ENCODE measurements at places on chromosomes 2 and 18.

DNA sequence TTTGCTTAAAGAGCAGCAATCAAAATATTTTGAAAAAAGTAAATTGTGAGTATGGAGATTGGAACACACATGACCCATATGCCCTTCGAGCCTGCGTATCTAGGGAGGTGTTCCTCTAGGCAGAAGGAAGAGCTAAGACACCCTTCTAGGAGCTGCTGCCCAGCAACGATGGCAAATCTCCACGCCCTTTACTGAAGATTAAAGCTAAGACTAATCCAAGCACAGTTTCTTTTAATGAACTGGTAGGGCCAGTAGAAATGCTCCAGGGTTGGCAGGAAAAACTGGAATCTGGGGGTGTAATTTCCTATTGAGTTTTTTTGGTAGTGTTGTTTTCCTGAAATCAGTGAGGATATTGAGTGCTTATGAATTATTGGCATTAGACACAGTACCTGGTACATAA lies 712 bp upstream of the SERPINB13 start:
- no peak for DNase-seq

- DNase-seq = no peak
Observed at GRCh38 chr2:233428008-233428407, 73.7 kb downstream of the DGKD start.

DNA sequence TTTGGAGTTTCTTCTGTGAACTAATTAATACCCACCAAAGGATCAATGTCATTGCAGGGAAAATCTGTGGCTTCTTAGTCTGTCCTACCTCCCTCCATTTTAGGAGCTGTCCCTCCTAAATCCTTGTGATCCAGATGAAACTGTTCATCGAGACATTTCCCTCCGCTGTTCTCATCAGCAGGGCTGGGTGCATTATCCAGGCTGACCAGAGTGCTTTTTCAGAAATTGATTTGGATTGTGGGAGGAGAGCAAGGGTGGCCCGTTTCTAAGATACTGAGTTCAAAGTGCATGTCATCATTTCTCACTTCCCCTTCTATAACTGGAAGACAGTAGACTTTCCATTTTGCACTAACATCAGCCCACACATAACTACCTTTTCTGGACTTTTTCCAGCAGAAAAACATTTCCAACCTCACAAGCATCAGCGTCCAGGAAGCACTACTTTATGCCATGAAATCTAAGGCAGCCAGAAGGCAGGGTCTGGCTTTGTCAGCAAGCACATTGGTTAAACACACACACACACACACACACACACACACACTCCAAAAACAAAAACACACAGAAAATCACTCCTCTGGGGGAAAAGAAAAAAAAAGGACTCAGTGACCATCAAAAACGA lies 94.1 kb downstream of the ANKRD44 start:
- DNase-seq = no peak

DNA sequence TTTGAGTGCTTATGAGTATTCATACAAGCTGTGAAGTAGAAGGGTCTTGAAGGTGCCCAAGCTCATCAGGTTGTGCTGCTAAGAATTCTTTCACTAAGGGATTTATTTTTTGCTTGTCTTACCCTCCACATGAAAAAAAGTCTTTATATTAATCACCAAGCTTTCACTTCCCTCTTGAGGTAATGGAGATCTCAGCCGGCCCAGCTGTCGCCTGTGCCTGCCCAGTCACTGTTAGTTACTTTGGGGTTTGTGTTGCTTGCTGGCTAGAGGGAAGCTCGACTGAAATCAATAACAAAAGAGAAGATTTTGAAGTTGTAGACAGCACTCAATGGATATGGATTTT lies 21.9 kb downstream of the MC2R start:
- no peak for DNase-seq

DNA sequence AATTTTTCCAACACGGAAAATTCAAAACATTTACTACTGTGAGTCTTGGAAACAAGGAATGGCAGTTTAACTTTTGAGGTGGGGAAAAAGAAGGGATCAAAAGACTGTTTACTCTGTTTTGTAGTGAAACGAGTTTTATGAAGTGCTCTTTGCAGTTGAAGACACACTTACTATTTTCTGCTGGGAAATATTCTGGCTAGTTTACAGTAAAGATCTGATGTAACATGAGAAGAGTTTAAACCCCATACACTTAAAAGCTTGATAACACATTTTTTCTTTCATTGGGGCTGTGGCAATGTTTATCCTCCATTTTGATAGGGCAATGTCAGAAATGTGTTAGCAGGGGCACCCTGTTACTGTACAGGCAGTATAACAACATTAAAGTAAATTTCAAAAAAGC lies 124.9 kb upstream of the SMAD7 start:
- DNase-seq = no peak

DNA sequence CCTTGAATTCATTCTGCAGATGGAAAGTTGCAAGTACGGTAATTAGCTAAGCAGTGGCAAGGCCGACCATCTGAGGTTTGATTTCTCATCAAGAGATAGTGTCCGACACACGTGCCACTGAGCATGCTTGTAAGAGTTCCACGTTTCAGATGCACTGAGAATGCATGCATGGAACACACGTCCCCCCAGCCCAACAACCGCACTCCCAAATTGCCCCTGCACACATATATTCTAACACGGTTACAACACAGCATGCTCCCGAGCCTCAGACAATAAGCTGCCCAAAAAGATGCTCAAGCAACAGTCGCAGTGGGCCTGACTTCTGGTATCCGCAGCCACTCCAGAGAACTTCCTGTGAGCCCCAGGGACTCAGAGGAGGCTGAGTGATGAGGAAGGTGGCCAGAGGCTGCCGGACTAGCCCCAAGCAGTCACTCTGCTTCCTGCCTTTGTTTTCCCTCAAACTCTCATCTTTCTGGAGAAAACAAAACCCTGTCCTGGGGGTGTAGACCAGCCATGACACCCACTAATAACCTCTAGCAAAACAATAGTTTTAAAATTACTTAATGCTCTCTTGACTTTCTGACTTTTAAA lies 204.0 kb downstream of the TGIF1 start:
- no peak for DNase-seq

- DNase-seq = no peak
Observed at GRCh38 chr2:160194351-160194750, 5.7 kb downstream of the ITGB6 start.

- DNase-seq = peak; percentile 40
Observed at GRCh38 chr2:135773917-135774316, 32.3 kb downstream of the UBXN4 start.

- DNase-seq = no peak
Observed at GRCh38 chr18:68969027-68969426, 171.1 kb downstream of the CCDC102B start.

GRCh38 chr2:160974803-160975202 lies 185.4 kb upstream of the TANK start:
- DNase-seq = no peak

DNA sequence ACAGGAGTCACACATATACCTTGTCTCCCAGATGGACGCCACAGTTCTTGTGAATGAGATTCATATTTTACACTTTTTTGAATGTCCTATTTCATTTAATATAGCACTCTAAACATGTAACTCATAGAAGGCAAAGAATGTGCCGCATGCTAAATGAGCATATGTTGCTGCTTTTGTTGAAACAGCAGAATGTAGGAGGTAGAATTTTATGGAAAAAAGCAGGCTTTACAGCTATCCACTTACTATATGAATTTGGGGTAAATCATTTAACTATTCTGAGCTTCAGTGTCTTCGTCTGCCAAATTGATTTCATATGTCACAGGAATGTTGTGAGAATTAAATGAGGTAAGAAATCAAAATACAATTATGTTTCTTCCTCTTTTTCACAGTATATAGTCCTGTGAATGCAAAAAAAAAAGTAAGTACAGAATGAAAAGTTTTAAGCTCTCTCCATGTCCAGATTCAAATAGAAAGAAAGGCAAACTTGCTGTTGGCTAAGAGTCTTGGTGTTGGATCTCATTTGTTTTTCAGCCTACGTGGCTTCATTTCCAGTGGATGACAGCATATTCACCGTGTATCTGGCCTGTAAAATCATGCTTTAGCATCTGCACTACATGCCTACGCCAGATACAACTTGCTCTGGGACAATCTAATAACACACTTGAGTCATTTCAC lies 154.7 kb upstream of the CNTNAP5 start:
- no peak for DNase-seq

- DNase-seq = no peak
Observed at GRCh38 chr2:204177977-204178522, 241.5 kb downstream of the ICOS start.

GRCh38 chr2:100782380-100782878 lies 37.5 kb upstream of the NPAS2 start:
- no peak for DNase-seq

DNA sequence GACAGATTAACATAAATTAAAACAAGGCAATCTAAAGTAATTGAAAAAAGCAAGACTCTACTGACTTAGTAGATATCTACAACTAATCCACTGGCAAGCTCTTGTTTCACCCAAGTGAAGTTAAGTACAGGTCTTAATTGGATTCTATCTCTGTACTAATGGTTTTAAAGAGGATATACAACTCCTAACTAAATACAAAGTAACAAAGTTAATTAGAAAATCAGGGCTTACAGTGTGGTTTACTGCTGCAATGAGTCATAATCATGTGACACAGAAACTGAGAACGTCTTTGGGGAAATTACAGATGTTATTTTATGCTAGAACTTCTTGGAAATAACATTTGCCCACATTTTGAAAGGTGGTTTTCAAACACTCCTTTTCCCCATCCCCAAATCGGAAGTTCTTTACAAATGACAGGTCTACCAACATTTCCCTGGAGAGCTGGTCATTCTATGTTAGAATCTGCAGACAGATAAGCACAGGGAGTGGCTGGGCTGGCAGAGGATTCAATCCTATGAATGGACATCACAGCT lies 245.3 kb downstream of the STK39 start:
- DNase-seq = peak; percentile 18

GRCh38 chr2:234203135-234203984 lies 152.9 kb downstream of the SPP2 start:
- peak; percentile 97 for DNase-seq

DNA sequence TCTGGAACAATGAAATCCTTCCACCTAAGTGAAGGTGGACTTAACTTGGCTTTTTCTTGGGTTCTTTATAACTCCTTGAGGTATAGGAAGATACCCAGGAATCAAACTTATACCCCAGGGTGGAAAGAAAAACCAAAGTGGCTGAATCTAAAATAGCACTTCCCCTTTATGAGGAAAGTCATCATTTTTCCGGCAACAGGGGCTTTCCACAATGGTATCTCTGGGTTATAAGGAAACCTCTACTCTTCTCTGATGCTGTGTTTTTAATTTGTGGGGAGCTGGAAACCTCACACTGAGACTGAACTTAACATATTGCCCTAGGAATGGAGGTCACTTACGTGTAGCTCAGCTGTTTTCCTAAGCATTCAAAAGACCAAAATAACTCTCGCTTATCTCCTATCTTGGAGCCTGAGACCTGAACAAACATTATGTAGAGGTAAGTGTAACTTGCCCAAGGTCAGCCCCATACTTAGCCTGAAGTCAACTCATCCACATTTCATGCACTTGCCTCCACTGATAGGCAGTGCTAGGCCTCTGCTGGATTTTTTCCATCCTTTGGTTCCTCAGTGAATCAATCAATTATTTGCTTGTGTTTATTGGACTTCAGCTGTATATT lies 117.9 kb downstream of the SETBP1 start:
- DNase-seq = no peak

DNA sequence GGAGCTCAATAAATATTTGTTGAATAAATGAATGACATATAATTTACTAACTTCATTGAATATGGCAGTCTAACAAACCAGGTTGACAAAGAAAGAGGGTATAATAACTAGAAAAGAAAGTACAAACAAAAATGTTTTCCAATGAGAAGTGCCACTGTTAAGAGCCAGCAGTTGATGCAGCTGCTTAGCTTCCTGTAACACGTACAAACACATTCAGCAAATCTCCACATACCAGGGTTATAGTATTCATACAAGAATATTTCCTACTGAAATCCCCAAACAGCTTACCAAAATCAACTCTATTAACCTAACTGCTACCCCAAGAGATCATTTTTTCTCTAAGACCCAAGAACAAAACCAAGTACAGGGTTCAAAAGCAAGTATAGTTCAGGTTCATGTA lies 77.7 kb downstream of the THADA start:
- no peak for DNase-seq

DNA sequence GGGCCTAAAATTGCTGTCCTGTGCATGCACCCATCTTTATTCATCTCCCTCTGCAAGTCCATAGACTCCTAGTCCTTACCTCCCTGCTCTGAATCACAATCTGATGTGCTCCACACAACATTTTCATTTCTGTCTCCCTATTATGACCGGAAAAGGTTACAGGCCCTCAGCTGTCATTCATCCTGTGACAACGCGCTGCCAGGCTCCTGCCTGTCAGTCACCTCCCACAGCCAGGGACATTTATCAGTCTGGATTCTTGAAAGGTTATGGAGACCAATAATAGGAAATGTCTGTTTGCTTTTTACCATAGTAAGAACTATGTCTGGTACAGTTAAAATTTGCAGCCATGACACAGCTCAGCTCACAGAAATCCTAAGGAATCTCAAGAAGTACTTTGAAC lies 197.1 kb downstream of the RDH14 start:
- DNase-seq = no peak

DNA sequence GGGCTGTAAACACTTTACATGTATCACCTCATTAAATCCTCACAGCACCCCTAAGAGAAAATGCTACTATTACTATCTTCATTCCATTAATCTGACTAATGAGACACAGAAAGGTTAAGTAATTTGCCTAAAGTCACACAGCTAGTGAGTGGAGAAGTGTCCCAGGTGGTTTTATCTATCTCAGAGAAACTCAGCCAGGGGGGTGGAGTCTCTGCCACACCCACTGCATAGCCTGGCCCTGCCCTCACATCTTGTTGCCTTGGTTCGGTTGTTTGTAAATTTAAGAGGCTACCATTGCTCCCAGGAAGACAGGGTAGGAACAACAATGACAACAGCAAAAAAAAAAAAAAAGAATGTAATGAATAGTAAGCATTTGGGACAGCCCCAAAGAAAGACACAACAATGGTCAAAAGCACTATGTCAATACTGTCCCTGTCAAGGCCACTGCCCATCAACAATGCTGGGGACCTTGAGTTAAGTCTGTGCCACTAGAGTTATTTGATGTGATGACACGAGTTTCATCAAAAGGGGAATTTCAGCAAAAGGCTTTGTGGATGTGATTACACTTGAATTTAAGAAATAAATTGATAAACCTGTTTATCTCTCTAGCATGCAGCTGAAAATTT lies 17.5 kb downstream of the CYRIA start:
- no peak for DNase-seq

DNA sequence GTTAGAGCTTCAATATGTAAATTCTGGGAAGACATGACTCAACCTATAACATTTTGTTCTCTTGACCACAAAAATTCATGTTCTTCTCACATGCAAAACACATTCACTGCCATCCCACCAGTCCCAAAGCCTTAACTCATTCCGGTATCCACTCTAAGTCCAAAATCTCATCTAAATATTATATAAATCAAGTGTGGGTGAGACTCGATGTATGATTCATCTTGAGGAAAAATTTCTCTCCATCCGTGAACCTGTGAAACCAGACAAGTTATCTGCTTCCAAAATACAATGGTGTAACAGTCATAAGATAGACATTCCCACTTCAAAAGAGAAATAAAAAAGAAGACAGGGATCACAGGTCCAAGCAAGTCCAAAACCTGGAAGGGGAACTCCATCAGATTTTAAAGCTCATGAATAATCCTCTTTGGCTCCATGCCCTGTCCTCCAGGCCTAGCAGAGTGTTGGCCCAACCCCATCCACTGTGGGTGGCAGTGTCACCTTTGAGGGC lies 101.3 kb downstream of the RAD51AP2 start:
- DNase-seq = peak; percentile 81

- DNase-seq = no peak
Observed at GRCh38 chr2:99450199-99450598, 39.6 kb downstream of the REV1 start.
